ENCODE measurements at places on chromosomes 6 and 20.

- no peak for DNase-seq
Observed at GRCh38 chr20:58043236-58044140, 185.0 kb downstream of the ANKRD60 start.

GRCh38 chr6:25413207-25413905 lies 134.2 kb downstream of the CARMIL1 start:
- no peak for DNase-seq

DNA sequence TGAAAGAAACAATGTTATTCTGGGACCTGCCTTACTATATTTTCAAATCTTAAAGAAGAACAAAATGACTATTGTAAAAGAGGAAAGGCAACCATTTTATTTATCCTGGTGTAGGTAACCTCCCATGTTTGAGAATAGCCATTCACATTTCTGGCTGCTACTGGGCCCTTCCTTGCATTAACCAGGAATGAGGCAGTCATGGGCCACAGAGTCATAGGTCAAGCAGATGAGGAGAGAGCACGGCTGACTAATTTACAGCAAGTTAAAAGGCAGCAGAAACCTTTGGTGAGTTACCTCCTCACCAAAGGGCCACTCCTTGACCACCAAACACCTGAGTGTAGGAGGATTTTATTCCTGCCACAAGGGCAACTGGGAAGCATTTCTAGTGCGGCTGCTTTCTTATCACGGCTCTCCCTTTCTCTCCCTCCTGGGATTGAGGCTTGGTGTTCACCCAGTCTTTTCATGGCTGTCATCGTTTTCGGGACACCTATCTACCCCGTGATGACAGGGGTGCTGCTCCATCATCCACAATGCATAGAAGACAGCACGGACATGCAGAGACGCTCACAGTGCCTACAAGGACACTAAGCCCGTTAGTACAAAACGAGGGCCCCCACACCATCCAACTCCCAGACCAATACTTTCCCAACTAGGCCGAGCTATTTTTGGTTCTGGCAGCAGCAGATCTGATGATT lies 4.4 kb upstream of the LAMA4 start:
- no peak for DNase-seq

- DNase-seq: no peak
Observed at GRCh38 chr20:24775966-24776365, 173.1 kb upstream of the CST7 start.

DNA sequence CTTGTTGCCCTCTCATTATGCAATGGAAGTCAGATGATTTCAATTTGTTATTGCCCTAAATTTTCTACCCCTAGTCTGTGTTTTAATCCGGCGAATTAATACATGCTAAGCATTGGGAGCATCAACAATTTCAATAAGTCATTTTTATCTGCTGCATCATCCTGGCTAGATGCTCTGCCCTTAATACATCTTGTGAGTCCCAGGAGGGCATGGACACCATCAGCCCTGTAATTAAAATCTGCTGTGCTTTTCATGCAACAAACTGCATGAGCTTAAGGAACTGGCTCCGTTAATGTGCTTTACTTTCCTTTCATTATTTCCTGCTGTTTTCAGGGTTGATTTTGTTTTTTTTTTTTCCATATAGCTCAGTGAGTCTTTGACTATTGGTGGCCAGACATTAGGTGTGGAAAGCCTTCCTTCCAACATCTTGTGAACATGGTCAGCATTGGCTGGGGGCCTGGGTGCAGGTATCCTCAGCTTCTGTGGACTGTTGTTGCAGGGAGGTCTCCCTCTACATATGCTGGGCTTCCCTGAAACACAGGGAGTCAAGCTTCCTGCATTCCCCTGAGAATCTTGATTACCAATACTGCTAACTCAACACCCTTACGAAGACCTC lies 8.5 kb upstream of the PBOV1 start:
- no peak for DNase-seq

GRCh38 chr6:34709386-34709785 lies 12.8 kb upstream of the ILRUN start:
- peak; percentile 18 for DNase-seq

- DNase-seq: no peak
Observed at GRCh38 chr20:46696791-46697279, 7.6 kb upstream of the TP53RK start.

DNA sequence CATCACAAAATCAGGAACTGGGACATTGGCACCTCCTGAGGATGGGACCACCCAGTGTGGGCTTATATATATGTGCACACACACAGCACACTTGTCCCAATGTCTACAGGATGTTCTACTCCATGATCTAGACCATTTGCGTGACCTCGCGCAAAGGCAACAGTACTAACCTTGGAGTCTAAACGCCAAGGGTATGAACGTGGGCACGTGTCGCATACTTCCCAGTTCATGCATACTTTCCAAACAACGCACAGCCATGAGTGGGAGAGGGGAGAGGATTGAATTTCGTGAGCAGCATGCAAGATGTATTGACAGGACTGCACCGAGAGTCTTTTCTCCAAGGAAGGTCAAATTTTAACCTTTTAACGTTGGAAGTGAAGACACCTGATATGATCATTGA lies 214.2 kb upstream of the QKI start:
- no peak for DNase-seq

DNA sequence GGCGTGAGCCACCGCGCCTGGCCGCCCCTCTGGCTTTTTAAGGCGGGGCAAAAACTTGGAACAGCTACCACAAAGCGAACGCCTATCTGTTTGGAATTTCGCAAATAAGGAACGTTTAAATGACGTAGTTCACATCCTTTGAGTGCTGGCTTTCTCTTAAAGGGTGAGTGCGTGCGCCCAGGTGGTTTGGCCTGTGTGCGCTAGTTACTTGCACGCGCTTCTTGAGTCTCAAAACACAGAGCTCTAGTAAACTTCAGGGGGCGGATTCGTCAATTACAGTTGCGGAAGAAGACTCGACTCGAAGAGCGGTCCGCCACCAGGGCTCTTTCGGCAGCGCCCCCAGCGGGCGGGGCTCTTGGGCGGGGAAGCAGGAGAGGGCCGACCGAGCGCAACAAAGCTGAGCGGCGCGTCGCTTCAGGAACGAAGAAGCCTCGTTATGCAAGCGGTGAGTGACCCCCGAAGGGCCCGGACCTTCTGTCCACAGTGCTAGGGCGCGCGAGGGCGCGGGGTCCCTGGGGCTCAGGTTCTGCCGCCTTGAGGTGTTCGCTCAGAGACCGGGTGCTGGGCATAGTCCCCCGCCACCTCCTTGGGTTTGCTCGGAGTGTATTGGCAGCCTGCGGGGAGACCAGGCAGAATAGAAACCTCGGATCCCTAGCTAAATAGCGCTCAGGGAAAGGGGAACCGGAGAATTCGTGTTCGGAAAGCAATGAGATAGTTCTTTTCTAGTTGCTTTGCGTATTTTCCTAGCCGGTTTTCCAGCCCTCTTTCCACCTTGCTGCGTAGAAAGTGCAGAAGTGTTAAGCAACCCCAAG lies at the start of gene SYCP2L:
TSS of gene SYCP2L (plus strand) at position 362 of the 812 bp plus-strand sequence. CDS start at position 437, 75 bp downstream.
- DNase-seq: peak; percentile 22

Measured in brain microvascular endothelial cell (primary cell).